ENCODE measurements at places on chromosomes 2 and 18.

- no peak for DNase-seq
Measured at GRCh38 chr2:112728378-112729175, 7.8 kb downstream of the NT5DC4 start.

DNA sequence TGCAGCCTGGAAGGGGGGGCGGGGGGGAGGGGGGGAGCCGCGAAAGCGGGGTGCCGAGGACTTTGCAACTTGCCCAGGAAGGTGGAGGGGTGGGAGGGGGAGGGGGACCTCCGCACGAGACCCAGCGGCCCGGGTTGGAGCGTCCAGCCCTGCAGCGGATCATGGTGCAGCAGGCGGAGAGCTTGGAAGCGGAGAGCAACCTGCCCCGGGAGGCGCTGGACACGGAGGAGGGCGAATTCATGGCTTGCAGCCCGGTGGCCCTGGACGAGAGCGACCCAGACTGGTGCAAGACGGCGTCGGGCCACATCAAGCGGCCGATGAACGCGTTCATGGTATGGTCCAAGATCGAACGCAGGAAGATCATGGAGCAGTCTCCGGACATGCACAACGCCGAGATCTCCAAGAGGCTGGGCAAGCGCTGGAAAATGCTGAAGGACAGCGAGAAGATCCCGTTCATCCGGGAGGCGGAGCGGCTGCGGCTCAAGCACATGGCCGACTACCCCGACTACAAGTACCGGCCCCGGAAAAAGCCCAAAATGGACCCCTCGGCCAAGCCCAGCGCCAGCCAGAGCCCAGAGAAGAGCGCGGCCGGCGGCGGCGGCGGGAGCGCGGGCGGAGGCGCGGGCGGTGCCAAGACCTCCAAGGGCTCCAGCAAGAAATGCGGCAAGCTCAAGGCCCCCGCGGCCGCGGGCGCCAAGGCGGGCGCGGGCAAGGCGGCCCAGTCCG is 540 bp downstream of the SOX11 start:
- no peak for DNase-seq

- DNase-seq, result no peak
Measured at GRCh38 chr2:20448246-20448976, 1.5 kb downstream of the RHOB start.

- DNase-seq, result no peak
Measured at GRCh38 chr2:143532061-143532460, 402.8 kb downstream of the ARHGAP15 start.

- DNase-seq, result peak; percentile 44
Measured at GRCh38 chr2:101560780-101561315, 85.9 kb upstream of the RFX8 start.

DNA sequence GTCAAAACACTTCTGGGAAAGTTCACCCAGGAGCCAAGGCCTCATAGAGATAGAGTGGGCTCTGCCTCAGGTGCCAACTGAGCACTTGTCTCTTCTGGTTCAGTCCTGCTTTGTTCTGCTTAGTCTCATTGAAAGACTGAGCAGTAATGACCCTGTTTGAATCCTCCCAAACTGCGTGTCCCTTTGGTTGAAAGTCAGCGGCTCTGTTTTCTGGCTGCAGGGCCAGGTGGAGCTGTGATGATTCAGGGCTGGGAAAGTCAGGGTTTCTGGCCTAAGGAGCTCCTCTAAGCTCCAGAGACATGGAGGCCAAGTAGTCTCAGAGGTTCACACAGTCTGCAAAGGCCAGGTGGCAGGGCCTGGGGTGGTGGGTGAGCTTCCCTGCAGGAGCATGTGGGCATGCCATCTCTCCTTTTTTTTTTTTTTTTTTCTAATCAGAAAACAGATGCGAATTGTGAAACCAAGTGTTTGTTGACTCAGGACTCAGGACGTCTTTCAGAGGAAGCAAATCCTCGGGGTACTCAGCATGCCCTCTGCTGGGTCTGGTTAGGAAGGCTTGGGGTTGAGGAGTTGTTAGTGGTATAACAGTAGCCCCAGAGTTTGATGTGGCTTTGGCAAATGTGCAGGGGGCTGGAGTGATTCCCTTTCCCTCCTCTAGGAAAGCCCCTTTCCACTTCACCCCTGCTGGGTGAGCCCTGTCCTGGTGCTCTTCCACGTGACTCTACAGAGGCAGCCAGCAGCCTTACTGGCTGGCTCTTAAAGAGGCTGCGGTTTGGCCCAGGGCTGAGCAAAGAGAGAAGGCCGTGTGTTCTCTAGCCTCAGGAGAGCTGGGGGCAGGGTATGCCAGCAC is 38.3 kb downstream of the TMEM17 start:
- no peak for DNase-seq

DNA sequence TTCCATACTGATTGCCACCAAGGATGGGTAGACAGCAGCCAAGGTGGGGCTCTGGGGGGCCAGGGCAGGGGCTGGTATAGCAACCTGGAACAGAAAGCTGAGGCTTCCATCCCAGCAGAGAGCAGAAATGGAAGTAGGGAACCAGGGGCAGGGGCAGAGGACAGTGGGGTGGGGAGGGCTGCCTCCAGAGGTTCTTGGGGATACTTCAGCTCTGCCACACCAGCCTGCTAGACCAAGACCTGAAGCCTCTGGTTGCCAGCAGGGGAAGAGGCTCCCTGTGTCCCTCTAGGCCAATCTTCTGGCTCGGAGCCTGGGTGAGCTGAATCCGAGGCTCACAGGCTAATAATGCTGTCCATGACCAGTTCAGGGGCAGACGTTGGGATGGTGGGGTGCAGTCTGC is 329.0 kb downstream of the DYSF start:
- no peak for DNase-seq

- no peak for DNase-seq
Measured at GRCh38 chr2:185628985-185629384, 109.6 kb upstream of the FSIP2 start.

DNA sequence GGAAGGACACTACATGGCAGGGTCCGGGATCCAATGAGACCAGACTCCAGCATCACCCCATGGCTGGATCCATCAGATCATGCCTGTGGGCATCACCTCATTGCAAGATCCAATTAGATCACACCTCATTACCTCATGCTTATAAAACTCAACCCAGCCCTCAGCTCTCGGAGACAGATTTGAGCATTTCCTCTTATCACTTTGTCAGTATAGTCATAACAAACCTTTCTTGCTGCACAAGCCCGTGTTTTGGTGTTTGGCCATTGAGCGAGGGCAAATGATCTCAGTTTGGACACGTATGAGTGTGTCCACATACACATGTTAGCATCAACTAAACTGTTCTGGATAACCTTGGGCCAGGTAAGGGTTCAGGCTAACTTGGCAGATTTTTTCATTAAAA is 58.8 kb downstream of the CCDC195 start:
- DNase-seq, result no peak

DNA sequence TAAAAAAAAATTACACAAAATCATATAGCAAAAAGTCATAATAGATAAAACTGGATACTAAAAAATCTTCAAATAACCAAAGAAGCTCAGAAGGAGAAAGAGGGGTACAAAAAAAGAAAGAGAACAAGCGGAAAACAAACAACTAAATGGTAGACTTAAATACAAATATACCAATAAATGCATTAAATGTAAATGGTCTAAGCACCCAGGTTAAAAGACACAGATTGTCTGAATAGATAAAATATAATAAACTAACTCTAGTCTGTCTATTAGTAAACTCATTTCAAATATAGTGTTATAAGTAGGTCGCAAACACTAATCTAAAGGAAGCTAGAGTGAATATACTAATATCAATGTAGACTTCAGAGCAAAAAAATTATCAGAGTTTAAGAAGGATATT is 357.4 kb downstream of the METTL4 start:
- no peak for DNase-seq

DNA sequence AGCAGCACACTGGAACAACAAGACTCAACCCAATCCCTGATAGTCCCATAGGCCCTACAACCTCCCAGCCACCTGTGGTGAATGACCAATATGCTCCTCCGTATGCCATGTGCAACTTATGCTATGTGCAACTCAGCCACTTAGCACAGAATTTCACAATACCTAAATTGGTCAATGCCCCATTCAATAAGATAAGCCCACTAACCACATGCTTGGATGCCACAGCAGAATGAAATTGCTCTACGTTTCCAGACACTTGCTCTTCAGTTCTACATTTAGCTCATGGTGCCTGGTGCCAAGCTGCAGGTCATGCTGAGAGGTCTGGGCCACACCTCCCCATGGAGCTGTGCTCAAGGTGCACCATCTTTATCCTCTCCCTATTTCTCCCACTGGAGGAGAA is 159.8 kb downstream of the EN1 start:
- no peak for DNase-seq

- DNase-seq, result peak; percentile 39
Measured at GRCh38 chr2:140863713-140864112, 1267.1 kb downstream of the LRP1B start.

- DNase-seq, result no peak
Measured at GRCh38 chr2:145203891-145204290, 684.0 kb upstream of the ZEB2 start.

DNA sequence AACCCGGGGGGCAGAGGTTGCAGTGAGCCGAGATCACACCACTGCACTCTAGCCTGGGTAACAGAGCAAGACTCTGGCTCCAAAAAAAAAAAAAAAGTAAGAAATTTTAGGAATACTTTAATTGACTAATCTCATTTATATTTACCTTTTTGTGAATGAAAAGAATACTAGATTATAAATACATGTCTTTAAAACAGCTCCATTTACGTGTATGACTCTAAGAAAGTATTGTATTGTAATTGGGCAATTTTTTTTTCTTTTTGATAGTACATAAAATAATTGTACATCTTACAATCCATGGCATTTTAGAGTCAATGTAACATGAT is 8.0 kb downstream of the IL36A start:
- DNase-seq, result no peak

DNA sequence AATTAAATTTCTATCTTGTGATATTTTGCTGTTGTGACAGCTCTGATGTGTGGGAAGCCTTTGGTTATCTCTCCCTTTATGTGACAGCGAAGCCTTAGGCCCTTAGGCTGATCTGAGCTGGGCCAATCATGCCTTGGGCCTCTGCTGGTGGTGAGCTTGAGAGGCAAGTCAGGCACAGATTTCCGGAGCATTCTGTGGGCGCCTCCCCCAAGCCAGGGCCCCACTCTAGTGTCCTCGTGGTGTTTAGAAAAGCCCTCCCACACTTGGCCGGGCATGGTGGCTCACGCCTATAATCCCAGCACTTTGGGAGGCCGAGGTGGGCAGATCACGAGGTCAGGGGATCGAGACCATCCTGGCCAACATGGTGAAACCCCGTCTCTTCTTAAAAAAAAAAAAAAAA is 239.8 kb downstream of the SH3RF3 start:
- DNase-seq, result no peak

DNA sequence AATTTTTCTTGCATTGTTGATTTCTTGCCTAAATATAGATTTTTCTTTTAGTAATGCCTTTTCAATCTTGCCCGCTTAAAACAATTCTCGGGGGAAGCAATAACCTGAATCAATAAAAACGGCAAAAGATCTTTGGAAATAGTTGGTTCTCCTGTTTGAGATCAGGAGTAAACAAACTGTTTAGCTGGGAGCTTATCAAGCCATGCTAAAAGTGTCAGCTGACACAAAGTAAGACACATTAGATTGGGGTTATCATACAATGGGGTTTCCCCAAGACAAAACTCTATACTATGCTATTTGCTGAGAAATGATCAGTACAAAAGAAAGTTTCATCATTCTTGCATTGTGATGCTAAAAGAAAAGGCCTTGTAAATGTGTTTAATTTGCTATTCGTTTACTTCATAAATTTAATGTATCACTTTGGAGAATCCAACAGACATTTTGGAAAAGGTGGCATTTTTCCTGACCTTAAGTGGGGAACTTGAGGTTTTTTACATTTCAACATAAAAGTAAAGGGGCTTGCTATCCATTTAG is 46.5 kb downstream of the ATIC start:
- DNase-seq, result no peak

DNA sequence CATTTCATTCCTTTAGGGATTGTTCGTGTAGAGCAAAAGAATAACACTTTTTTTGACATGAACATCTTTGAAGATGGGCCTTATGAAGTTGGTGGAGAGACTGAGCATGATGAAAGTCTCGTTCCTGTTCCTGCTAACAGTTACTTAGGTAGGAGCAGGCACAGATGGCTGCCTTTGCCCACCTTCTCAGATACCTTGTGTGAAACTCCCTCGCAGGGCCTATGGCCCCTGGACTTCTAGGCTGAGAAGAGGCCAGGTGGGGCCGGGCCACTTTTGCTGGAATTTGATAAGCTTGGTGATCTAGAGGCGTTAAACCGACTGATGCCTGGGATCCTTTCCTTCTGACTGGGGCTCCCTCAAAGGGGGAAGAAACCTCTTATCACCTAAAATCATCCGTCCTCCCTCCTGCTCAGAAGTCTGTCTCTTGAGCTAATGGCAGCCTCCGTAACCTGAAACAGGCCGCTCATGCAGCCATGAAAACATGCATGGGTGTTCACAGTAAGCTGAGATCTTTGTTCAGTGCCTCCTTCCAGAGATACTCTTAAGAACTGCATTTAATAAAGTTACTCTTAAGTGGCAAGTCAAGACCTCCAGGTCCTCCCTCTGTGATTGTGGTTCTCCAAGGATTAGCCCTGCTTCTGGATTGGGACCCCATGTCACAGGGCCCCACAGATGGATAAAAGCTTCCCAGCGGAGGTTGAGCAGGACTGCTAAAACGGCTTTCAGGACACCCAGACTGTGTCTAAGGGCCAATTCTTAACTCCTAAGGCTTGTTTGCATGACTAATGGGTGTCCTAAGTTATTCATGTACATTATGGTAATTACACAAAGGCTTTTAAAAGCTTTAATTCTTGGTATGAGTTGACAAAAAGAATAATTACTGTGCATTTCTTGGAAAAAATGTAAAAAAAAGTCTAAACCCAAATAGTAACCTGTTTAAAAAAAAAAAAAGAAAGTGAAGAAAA is 43.9 kb downstream of the ITGA6 start:
- DNase-seq, result no peak

DNA sequence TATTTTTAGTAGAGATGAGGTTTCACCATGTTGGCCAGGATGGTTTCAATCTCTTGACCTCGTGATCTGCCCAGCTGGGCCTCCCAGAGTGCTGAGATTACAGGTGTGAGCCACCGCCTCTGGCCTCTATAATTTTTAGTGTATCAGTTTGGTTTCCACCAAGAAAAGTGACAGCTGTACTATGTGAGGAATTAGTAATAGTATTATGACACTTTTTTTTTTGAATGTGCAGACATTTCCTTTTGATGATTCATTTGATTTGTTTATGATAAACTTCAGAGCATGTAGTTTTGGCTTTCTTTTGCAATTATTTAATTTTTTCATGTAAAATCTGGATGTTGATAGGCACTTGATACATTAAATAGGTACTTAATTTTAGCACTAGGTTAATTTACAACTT is 61.5 kb downstream of the PTPN4 start:
- DNase-seq, result no peak

GRCh38 chr2:134170294-134170693 is 83.6 kb upstream of the MGAT5 start:
- no peak for DNase-seq

DNA sequence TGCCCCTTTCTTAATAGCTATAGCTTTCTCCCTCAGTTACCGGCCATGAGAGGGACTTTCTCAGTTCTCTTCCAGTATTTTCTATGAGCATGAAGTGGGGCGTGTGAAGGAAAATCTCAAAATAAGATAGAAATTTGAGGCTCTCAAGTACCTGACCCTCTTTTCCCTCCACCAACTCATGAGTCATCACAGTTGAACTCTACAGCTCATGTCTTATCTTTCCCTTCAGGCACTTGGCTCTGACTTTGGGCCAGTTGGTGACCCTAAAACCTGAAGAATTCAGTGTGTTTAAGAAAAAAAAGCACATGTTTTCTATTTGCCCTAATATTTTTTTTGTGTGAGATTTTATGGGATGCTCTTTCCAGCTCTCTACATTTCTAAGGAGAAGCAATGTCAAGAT is 896.7 kb upstream of the ZEB2 start:
- DNase-seq, result no peak
